ENCODE measurements at places on chromosomes 3 and 15.

GRCh38 chr15:71691081-71691457 is 119.3 kb upstream of the NR2E3 start:
- no peak for DNase-seq

- DNase-seq: no peak
These were observed 724.1 kb downstream of the GRM7 start for GRCh38 chr3:7585052-7585451.

- no peak for DNase-seq
These were observed 60.9 kb downstream of the ASB7 start for GRCh38 chr15:100663086-100663914.

- no peak for DNase-seq
These were observed 62.2 kb downstream of the PYDC2 start for GRCh38 chr3:191523148-191523547.

DNA sequence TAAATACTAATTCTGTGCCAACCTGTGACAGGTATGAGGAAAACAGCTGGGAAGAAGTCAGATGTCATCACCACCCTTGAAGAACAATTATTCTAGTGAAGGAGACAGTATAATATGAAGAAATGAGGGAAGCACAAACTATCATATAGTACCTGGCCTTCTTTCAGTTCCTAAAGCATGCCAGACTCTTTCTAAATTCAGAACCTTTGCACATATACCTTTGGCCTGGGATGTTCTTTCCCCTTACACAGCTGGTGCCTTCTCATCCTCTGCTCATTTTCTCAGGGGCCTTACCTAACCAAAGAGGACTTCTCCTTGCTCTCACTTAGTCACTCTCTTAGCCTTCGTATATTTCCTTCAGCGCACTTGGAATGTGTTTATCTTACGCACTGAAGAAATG is 19.0 kb downstream of the ATOSA start:
- DNase-seq: no peak

GRCh38 chr15:100520132-100520921 is 8.4 kb downstream of the CERS3 start:
- no peak for DNase-seq

DNA sequence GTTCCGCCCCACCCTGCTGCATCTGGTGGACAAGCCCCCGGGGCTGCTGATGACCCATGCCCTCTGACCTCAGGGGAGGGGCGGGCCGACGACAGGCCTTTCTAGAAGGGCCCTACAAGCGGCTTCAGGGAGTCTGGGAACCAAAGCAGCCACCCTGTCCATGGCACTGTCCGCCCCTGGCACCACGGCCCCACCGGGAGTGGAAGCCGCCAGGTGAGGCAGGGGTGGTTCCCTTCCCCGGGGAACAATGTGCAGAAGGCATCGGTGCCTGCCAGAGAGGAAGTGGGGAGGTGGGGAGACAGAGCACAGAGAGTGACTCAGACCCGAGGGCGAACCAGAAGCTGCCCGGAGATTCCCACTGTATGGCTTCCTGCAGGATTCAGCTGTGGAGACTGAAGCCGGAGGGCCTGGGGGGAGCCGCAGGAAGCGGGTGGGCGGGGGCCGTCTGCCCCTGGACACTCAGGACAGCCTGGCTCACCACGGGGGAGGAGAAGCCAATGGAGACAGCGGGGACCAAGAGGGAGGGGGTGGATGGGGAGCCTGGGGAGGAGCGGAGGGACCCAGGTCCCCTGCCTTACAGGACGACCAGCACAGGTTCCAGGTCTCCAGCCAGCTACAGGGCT is 134.0 kb downstream of the TPRA1 start:
- DNase-seq: no peak

- no peak for DNase-seq
These were observed 25.4 kb upstream of the MBNL1 start for GRCh38 chr3:152243301-152243711.

DNA sequence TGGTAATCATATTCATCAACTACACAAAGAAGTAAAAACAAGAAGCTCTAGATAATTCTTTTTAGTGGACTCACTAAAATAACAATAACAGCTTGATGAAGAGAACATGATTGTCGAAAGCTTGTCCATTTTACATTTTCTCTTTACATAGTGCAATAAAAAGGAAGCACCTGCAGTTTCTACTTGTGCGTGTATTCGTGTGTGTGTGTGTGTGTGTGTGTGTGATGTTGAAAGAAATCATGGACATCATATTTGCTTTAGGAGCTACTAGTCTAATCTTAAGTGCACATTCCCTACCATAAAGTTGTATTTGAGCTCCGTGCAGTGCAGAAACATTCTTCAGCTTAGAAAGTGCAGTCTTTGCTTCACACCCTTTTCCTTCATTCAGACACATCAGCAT is 288.8 kb downstream of the ZBTB20 start:
- no peak for DNase-seq

DNA sequence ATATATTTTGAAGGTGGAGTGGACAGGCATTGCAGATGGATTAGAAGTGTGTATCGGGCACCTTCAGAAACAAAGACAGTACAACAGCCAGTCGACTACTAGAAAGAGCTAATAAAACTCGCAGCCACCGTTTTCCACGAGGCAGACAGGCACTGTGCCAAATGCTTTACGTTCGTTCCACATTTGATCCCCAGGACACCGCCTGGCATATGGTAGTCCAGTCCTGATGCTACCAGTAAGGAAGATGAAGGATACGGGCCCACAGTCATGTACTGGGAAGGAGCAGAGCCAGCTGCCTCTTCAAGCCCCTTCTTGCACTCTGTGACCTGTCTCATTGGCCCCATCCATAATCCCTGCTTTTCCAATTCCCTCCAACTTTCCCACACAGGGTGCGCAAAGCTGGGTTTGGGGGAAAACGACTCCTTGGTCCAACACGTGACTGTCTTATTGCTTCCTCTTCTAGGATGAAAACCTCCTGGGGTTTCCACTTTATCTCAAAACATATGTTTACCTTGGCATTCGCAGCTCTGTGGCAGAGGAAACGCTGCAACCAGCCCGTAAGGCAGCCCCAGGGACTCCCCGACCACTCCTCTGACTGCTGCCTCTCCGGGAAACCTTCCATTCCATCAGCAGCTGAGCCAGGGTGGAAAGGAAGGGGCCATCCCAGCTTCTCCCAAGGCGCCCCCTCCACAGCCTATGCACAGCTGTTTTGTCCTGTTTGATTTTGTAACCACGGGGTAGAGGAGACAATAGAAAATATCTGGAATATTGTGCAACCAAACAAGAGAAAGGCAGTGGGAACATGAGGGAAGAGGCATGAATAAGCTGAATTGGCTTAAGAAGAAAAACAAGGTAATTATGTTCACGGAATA is 107.4 kb downstream of the ADAMTS17 start:
- no peak for DNase-seq

- no peak for DNase-seq
These were observed 5.1 kb upstream of the NEDD4 start for GRCh38 chr15:55998478-55998877.

- DNase-seq: no peak
These were observed 106.6 kb downstream of the VGLL4 start for GRCh38 chr3:11536936-11537612.

DNA sequence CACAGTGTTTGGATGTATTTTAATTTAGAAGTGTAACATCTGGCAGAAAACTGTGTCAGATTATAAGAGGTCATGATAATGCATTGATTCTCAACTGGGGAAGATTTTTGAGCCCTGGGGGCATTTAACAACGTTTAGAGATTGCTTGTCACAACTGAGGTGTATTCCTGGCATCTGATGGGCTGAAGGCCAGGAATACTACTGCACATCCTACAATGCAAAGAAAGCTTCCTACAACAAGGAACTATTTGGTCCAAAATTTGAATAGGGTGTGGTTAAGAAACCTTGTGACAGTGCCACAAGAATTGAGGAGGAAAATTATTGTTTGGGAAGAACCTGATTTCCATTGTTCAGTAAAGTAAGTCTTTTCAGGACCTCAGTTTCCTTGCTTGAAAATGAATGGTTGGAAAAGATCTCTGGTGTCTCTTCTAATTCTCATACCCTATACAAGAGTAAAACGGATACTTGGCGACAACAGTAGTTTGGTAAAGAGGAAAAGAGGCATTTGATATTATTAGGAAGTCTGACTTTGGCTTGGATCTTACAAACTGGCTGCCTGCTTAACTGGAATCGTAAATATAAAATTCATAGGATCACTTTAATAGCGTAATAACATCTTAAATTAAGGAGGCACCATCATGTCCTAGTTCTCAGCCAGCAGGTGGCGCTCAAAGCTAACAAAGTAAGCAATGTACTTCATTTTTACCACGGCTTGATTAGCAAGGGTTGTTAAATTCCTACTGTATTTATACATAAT is 4.3 kb downstream of the DAZL start:
- DNase-seq: peak; percentile 88

- no peak for DNase-seq
These were observed 526.5 kb upstream of the PROK2 start for GRCh38 chr3:72311425-72311824.

- peak; percentile 1 for DNase-seq
These were observed 37.8 kb downstream of the DLG1 start for GRCh38 chr3:197260491-197261163.

GRCh38 chr3:24006-24405 is 172.6 kb upstream of the CHL1 start:
- DNase-seq: no peak

- DNase-seq: no peak
These were observed 149.1 kb upstream of the CD96 start for GRCh38 chr3:111392894-111393398.

DNA sequence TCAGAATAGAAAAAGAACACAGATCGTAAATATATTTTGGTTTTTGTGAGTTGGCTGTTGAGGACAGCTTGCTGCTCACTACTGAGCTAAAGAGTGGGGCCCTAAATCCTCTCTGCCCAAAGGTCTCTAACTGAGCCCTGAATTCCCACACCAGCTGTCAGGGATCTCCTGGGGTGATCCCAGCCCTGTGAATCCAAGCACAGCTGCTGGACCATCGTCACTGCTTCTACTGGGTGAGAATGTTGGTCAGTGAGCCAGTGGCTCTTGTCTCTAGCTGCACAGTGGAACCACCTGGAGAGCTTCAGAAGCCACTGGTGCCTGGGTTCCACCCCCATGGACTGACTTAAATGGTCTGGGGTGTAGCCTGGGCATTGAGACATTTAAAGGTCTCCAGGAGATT is 90.5 kb upstream of the IL12A start:
- DNase-seq: no peak

GRCh38 chr3:116716490-116716889 is 6.9 kb downstream of the TUSC7 start:
- DNase-seq: no peak

DNA sequence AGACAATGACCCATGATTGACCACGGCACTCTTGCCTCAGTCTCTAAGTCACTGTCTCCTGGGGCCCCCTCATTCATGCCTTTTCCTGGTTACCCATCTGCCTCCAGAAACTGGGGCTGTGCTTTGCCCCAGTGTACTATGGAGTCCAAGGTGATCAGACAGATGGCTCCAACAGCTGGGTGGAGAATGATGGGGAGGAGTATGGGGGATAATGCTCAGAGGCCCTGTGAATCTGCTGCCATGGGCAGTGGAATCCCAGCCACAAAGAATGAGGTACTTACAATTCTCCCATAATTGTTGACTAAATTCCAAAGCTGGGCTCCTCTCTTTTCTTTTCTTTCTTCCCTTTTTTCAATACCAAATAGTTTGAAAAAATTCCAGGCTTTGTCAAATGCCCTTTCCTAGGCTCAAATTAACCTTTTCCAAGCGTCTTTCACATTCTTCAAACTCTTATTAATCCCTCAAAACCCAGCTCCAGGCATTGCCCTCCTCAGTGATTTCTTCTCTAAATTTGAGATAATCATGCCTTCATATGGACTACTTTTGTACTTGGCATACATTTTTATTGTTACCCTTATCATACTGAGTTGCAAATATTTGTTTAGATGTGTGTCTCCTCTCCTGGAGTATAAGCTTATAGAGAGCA is 148.5 kb upstream of the ICE2 start:
- no peak for DNase-seq

DNA sequence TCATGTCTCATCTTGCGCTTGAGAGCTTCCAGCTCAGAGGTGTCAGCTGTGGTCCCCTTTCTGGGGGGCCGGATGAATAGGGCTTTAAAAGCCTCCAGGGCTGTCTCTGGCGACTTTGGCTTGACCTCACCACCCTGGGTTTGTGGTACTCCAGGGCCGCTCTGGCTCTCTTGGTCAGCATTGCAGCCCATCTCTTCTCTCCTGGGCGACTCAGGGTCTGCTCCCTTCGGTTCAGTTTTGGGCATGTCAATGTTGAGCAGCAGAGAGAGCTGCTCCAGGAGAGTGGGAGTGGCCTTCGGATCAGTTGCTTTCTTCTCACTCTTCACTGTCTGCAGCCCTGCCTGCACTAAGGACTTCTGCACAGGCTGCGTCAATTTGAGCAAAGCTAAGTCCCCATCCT is 127.9 kb downstream of the FMN1 start:
- DNase-seq: no peak

- peak; percentile 73 for DNase-seq
These were observed 4.3 kb downstream of the RBP1 start for GRCh38 chr3:139534992-139535879.

DNA sequence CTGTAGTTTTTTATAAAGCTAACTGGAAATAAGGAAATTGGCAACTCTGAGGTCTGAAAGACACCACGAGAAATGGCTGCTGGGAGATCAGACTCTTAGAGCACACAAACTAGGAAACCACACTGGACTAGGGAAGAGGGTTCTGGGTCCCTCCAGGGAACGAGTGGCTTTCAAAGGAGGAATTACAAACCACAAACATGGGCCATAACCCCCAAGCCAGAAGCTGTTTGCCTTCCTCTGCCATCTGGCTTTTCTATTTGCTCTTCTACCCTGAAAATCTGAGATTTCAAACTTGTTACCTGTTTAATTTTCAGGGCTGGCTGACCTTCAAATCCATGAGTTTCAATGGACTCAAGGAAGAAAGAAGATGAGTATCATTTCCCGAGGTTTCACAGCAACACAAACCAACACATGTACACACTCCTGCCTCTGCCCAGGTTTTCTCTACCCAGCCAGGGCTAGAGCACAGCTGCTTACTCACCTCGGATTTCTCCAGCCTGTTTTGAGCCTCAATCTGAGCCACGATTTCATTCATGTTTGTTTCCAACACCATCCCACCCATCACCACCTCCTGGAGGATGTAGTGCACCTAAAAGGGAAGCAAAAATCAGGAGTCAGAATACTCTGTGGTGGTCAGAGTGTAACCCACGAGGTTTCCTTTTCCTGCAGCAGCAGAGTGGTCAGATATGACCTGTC is 22.6 kb upstream of the ANPEP start:
- DNase-seq: no peak

DNA sequence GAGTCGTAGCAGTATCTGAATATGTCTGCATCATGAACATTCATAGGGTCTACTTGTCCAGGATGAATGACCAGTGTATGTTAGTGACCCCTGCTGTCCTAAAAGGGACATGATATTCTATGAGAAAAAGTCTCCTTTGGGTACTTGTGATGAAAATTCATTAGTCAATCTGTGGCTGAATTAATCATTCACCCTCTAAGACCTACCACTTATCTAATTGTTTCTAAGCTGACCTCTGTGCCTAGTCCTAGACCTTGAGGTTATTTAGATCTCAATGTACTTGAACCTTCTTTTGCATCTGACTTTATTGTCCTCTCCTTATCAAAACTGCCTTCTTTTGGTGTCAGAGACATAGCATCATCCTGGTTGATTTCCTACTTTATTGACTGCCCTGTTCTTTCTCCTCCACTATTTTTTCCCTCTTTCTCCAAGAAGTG is 799.3 kb downstream of the DIPK2A start:
- DNase-seq: peak; percentile 79

Data from midbrain (tissue), 1 donor.